B cell (primary cell): ENCODE measurements at places on chromosomes 2 and 18. TPM values are rescaled to one million over a fixed set of nuclear protein-coding genes. Genes with fewer than 3 reads are reported as not detected.

The DRC1 gene
- total RNA-seq: not detected in 2 replicates

- no peaks in the 10 kb centered on the region for H3K36me3 ChIP-seq
- no peak overlapping the region for H3K4me3 ChIP-seq
- peaks cover 4% of the 10 kb centered on the region for H3K27me3 ChIP-seq
- no peak overlapping the region for H3K27ac ChIP-seq
- H3K4me1 ChIP-seq: peaks cover 2% of the 10 kb centered on the region
Observed at GRCh38 chr18:37527395-37527794, 38.2 kb downstream of the CELF4 start.

- DNase-seq: no peak
- H3K27me3 ChIP-seq: no peaks in the 10 kb centered on the region
- no peak overlapping the region for H3K4me3 ChIP-seq
- H3K4me1 ChIP-seq: no peaks in the 10 kb centered on the region
- H3K36me3 ChIP-seq: no peaks in the 10 kb centered on the region
- H3K27ac ChIP-seq: no peak overlapping the region
Observed at GRCh38 chr18:54880395-54881105, 52.3 kb downstream of the RAB27B start.

DNA sequence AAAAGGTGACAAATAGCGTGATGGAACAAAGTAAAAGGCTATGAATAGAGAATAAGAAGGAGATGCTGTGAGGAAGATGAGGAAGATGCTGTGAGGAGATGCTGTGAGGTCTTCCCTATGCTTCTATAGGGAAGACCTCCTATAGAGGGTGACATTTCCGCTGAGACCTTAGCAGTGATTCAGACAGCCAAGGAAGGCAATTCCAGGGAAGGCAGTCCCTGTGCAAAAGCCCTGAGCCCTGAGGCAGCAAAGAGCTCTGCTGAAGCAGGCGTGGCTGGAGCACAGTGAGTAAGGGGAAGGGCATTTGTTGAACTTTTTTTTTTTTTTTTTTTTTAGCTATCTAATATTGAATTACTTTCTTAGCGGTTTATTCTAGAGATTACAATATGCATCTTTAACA is 142.7 kb upstream of the FOSL2 start:
- H3K27me3 ChIP-seq: no peaks in the 10 kb centered on the region
- no peak overlapping the region for H3K27ac ChIP-seq
- no peak for DNase-seq

The SRD5A2 gene
- total RNA-seq: not detected in 2 replicates

GRCh38 chr2:224968051-224968450 is 74.2 kb downstream of the DOCK10 start:
- H3K4me3 ChIP-seq: no peak overlapping the region
- H3K27me3 ChIP-seq: no peaks in the 10 kb centered on the region
- no peaks in the 10 kb centered on the region for H3K36me3 ChIP-seq
- H3K27ac ChIP-seq: peak overlapping the region; percentile 73
- H3K4me1 ChIP-seq: peaks cover 36% of the 10 kb centered on the region

- H3K27me3 ChIP-seq: no peaks in the 10 kb centered on the region
- peaks cover 51% of the 10 kb centered on the region for H3K36me3 ChIP-seq
- H3K27ac ChIP-seq: no peak overlapping the region
- no peak for DNase-seq
- H3K4me1 ChIP-seq: peaks cover 40% of the 10 kb centered on the region
- H3K4me3 ChIP-seq: no peak overlapping the region
Observed at GRCh38 chr2:218266316-218266979, 3.5 kb downstream of the AAMP start.

DNA sequence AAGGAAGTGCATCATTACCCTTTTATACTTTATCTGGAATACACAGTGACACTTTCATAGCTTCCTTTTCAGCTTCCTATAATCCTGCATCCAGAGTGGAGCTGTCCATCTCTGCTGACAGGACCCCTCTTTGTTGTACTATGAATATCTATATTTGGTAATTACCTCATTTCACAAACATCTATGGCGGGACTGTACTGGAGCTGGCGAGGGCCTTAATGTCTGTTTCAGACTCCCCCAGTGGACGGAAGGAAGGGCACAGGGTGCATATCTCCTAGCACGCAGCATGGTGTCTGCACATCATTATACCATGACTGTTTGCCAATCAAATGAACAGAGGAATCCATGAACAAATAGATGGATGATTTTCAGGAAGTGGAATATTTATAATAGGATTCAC is 142.3 kb downstream of the SOX11 start:
- DNase-seq: no peak
- no peaks in the 10 kb centered on the region for H3K4me1 ChIP-seq
- no peaks in the 10 kb centered on the region for H3K27me3 ChIP-seq
- no peak overlapping the region for H3K4me3 ChIP-seq
